Stimulated activated CD4-positive, alpha-beta T cell treated with anti-CD3 and anti-CD28 coated beads, Interleukin-2, amount 100 ng/mL, for 24 hours (primary cell): ENCODE measurements at places on chromosomes 2 and 18.

GRCh38 chr2:215870088-215870490, 143.3 kb downstream of the MREG start:
- DNase-seq: no peak

GRCh38 chr18:26356045-26356785, 130.0 kb downstream of the TAF4B start:
- no peak for DNase-seq

DNA sequence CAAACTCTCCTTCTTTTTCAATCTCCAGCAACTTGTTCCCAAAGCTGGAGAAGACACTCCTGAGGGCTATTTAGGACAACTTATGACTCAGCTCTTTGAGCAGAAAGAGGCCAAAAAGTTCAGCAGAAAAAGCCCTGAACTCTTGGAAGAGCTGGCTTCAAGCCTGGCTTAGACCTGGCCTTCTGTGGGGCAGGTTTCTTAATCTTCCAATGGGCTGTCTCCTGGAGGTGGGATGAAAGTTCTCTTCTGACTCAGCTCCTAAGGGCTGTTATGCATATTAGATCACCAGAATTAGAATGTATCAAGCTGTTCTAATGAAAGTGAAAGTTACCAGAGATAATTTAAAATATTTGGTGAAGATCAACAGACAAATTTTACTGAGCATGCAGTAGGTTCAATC, 129.4 kb downstream of the RAD51AP2 start:
- DNase-seq: no peak

- DNase-seq: no peak
These were observed 188.6 kb downstream of the AFF3 start for GRCh38 chr2:99953750-99954149.

DNA sequence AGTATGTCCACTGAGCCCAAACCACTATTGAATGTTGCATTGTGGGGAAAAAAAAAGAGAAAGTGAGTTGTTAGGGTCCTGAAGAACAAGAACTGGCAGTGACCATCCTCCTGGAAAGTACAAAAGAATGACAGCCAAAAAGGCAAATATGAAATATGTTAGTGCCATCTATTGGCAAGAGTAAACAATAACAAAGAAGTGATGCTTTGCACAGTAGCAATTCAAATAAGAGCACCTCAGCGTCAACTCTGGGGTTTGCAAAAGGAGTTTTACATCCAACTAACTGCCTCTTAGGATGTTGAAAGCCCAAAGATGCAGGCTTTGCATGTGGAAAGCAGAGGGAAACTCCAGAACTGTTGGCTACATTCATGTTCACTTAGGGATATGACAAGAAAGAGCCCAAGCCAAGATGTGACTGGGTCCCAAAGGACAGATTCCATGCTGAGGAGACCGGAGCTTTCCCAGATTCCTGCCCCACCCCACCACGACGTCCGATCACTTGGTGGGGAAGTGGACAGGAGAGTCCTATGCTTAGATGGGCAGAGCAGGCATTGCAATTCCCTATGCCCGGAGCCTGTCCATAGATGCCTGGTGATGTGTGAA, 15.6 kb downstream of the TRABD2A start:
- DNase-seq: no peak

GRCh38 chr2:205650450-205650849, 31.9 kb upstream of the NRP2 start:
- no peak for DNase-seq

GRCh38 chr2:129334128-129334527, 645.3 kb upstream of the RAB6C start:
- no peak for DNase-seq

DNA sequence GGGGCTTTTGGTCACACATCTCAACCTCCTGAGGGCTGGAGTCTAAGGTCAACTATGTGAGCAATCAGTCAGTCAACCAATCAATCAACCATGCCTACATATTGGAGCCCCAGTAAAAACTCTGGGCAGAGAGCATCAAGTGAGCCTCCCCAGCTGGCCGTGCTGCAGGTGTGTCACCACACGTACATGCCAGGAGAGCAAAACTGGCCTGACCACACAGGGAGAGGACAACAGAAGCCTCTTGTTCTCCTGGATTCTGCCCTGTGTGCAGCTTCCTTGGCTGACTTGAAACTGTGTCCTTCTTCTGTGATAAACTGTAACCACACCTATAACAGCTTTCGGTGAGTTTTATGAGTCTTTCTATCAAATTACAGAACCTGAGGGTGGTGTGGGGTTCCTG, 25.9 kb downstream of the GPR35 start:
- DNase-seq: no peak

GRCh38 chr2:119943058-119943457, 69.8 kb upstream of the EPB41L5 start:
- no peak for DNase-seq

DNA sequence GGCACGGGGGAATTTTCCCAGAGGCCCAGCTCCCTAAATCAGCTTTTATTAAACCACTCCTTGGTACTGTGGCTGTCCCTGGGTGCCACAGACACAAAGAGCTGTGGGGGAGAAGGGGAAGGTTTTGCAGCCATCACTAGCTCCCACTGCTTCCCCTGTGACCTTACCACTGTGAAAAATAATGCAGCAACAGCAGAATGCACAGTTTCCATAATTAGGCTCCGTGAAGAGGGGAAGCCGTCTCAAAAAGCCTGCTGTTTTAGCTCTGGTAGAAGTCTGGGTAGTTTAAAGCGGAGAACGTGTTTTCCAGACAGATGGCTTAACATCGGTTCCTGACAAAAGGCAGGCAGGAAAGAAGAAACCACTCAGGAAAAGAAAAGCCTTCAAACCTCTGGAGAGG, 27.5 kb upstream of the CAB39 start:
- DNase-seq: no peak

GRCh38 chr2:224523626-224524577, 61.3 kb downstream of the CUL3 start:
- DNase-seq: no peak

- no peak for DNase-seq
These were observed 67.1 kb downstream of the RAB31 start for GRCh38 chr18:9775178-9775577.

- DNase-seq: no peak
These were observed 37.9 kb upstream of the ID2 start for GRCh38 chr2:8643996-8644356.

- DNase-seq: no peak
These were observed 1004.4 kb upstream of the CDH2 start for GRCh38 chr18:29181151-29181901.

- DNase-seq: no peak
These were observed 32.4 kb downstream of the UPP2 start for GRCh38 chr2:158134055-158134454.

DNA sequence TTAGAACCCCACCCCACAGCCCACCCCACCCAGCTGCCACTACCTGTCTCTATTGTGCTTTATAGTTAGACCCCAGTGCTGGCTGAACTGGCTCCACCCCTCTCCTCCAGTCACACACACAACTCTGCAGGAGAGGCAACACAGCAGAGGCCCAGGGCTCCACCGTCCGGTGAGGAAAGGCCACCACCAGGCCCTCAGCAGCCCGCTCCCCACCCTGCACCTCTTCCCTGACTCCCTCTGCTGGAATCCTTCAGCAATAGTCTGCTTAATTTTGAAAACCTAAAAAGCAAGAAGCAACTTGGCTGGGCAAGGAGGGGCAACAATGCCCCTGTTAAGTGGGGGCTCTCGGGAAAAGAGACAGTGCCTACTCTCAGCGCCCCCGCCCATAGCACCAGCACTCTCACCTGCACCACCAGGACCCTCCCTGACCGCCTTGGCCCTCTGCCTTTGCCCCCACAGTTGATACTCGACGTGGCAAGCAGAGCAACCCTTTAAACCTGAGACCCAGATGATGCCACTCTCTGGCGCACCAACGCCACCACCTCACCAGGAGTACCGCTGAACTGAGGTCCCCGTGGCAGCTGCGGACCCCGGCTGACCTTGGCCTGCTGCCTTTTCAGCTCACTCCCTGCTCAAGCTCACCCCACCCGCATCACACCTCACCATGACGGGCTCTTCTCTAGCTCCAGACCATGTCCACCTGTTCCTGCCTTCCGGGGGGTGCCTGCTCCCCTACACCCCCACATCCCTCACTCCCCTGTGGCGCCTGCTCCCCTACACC, 45.7 kb downstream of the NDUFA10 start:
- no peak for DNase-seq

- no peak for DNase-seq
These were observed 173.8 kb downstream of the TRIB2 start for GRCh38 chr2:12890481-12890991.

DNA sequence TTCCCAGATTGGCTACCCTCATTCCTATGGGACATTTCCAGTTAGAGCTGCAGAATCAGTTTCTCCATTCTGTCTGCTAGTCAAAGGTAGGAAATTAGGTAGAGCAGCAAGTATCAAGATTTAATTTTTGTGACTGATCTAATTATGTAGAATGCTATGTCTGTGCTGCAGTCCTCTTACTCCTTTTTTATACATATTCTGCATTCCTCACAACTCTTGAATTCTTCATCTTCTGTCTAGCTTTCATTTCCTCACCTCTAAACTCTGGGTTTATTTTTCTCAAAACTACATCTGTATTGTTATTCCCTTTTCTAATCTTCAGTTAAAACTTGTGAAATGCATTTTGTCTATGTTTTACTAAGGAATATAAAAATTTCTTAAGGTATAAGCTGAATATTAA, 8.6 kb downstream of the SGO2 start:
- no peak for DNase-seq

GRCh38 chr2:196278491-196278911, 107.1 kb upstream of the STK17B start:
- peak; percentile 67 for DNase-seq

DNA sequence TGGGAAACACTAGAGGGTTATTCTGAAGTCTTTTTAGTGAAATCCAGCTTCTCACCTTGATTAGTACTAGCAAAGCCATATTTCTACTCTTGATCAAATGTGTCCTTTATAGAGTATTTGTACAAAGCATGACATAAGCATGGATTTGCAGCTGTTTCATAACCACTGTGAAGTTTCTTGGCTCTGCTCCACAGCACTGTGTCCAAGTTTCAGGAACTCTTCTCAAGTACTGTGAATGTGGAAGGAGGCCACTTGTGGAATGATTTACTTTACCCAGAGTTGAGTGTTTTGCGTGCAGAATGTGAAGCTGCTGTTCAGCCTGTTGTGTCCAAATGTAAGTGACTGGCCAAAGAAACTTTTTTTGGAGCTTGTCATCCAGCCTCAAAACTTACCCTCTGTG, 16.2 kb upstream of the MAPRE2 start:
- no peak for DNase-seq

GRCh38 chr2:67828066-67828465, 234.7 kb downstream of the C1D start:
- DNase-seq: no peak

DNA sequence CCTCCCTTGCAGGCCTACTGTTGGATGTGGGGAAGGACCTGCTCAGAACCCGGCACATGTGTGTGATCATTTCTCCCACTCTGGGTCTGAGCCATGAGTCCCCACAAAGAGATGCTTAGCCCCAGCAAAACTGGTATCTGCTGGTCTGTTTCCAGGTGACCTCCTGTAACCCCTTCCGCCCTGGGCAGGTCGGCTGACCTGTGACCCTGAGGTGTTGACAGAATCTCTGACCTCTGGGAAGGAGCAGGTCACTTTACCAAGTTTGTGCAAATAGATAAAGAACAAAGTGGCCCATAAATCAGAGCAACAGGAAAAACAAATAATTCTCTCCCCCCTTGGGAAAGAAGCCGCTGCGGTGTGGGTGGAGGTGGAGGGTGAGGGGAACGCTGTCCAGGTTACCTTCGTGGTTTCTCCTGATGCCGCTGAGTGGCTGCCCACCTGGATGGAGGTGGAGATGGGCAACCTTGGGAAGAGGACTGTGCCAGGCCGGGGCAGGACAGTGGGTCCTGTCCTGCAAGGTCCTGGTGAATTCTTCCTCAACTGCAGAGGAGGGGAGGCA, 174.0 kb upstream of the MYCN start:
- DNase-seq: no peak

- no peak for DNase-seq
These were observed 1112.7 kb upstream of the NRXN1 start for GRCh38 chr2:52144590-52144989.

GRCh38 chr18:45670281-45670962, 53.6 kb upstream of the SLC14A1 start:
- peak; percentile 41 for DNase-seq

GRCh38 chr2:3264010-3264744, 113.4 kb downstream of the EIPR1 start:
- DNase-seq: no peak

GRCh38 chr18:51397347-51397962, 200.0 kb upstream of the MEX3C start:
- no peak for DNase-seq

GRCh38 chr2:49129034-49129433, 25.3 kb downstream of the FSHR start:
- DNase-seq: no peak

- no peak for DNase-seq
These were observed 79.6 kb downstream of the KLF7 start for GRCh38 chr2:207086136-207086535.
